Astrocyte of the spinal cord (primary cell): ENCODE measurements at places on chromosomes 2 and 18.

GRCh38 chr18:71986351-71987050, 557.6 kb downstream of the CBLN2 start:
- no peak for DNase-seq

GRCh38 chr2:112730216-112730615, 9.4 kb downstream of the NT5DC4 start:
- no peak for DNase-seq

DNA sequence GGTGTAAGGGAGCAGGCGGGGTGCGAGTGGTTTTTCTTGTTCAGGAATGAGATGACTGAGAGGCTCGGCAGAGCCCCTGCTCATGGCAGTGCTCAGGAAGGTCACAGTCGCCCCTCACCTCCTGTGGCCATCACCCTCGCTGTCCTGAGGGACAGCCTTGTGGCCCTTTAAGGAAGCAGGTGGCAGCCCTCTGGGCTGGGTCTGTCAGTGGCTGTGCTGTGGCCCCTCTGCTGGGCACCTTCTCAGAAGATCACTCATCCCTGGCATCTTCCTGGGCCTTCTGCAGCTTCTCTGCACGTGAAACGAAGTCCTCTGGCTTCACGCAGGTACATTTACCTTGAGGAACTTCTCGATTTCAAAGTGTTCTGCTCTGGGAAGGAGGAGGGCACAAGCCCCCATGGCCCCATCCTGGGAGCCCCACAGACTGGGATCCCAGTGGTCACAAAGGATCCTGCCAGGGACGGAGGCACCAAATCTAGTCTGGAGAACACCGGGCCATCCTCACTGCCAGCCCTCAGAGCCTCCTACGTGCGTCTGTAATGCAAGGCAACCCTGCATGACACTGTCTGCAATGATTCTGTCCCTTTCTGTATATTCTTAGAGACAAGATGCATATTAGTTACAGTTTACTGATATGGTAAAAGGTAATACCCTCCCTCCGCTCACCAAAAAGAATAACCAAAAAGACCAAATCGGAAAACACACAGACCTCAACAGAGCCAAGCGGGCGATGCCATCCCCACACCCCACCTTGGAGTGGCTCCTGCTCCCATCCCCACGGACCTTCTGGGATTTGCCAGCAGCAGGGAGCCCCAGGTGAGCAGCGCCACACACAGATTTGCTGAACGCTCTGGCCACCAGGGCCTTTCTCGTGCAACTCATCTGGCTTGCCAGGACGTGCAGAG, 25.9 kb upstream of the FAHD2A start:
- DNase-seq: no peak

DNA sequence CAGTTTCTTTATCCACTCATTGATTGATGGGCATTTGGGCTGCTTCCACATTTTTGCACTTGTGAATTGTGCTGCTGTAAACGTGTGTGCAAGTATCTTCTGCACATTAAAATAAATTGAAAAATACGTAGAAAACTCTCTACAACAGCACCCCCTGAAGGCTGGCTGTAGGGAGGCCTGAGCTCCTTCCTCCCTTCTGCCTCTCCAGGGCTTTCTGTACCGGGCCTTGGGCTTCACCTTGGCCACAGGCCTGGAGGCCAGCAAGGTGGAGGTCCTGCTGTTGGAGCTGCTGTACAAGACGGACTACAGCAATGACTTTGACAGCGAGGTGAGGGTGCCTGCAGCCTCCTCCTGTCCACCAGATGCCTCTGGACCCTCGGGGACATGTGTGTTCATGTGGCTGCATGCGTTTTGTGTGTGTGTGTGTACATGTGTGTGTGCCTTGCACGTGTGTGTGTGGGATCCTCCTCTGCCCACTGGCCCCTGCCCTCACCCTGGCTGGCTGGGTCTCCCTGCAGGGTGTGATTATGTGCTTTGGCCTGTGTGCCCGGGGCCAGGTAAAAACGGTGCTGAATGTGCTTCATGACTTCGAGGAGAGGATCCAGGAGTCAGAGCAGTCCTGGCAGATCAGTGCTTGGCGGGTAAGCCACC, 29.2 kb downstream of the MROH2A start:
- DNase-seq: no peak

DNA sequence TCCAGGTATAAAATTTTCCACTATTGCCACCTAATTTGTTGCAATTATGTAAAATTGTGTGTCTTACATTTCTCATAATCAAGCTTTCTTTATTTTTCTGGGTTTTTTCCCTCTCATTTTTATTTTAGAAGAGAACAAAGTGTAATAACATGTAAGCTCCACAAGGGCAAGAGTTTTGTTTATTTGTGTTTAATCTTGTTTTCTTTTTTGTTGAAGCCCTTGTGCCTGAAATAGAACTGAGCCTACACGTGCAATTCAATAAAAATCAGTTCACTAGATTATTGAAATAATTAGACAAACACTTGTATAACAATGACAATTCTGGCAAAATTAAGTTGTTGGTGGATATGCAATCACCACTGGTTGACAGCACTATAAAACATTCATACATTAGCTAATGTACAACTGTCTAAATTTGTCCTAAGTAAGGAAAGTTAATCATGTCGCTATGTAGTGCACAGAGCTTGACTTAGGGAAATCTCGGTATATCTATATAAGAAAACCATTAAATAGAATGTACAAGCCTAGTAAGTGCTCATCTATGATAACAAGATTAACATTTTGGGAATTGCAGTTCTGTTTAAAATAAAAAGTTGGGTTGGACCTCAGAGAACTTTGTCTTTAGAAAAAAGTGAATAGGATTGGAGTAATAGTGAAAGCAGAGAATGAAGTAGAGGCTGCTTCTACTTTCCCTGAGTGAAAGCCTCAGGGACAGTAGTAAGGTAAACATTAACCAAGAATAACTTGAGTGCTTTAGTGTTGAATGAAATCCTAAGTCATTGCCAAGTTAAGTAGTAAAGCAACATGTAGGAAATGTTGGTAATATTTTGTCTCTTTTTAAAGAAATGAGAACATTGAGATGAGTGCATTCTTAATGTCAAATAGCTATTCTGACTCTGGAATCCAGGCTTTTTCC, 37.4 kb upstream of the NOL4 start:
- no peak for DNase-seq

DNA sequence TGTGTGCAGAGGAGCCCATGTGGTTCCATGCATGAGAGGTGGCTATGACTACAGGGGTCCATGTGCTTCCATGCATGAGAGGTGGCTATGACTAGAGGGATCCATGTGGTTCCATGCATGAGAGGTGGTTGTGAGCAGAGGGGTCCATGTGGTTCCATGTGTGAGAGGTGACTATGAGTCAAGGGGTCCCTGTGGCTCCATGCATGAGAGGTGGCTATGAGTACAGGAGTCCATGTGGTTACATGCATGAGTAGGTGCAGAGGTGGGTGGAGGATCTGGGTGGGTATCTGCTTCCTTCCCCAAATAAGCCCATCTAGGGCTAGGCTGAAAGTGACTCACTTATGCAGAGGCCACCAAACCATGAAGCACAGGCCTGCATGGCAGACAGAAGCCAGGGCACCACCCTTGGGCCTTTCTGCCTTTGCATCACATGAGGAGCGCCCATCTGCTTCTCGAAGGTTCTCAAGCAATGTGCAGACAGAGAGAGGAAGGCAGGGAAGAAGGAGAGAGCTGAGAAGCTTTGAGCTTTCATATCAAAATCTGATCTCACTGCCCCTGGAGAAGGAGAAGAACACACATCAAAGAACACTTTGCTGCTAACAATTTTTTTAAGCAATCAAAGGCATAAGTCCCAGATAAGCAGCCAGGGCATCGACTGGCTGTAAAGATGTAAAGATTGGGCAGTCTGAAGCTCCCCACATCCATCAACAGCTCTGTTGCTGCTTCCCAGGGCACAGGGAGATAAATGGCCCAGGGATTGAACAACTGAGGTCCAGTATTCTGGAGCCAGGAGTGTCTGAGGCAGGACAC, 137.6 kb downstream of the TNS1 start:
- DNase-seq: no peak

GRCh38 chr2:64873472-64873924, 115.7 kb upstream of the SLC1A4 start:
- DNase-seq: peak; percentile 50

DNA sequence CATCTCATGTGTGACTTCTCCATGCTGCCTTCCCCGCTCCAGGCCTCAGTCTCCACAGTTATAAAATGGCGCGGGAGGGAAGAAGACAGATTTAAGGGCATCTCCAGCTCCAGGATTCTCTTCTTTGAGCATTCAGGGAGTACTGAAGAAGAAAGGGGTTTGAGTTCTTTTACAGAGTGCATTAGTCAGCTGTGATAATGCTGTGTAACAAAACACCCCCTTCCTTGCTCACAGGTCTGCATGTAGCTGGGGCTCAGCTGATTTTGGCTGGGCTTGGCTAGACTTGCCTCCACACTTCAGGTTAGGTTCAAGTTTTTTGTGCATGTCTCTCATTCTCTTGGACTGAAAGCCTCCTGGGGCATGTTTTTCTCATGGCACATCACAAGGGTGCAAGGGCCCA, 8.0 kb upstream of the SLC66A3 start:
- no peak for DNase-seq

DNA sequence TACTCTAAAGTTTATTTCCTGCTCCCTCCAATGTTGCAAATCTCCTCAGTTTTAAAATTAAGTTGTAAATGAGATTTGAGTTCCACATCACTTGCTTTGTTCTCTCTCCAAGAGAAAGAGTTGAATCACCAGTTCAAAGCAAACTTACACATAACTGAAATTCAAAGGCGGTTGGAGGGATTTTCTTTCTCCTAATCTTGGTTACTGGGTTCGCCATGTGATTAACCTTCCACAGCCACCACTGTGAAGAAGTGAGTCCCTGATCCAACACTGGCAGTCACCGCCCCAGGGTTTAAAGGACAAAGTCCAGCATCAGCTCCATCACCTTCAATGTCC, 247.1 kb downstream of the MYCN start:
- DNase-seq: no peak

DNA sequence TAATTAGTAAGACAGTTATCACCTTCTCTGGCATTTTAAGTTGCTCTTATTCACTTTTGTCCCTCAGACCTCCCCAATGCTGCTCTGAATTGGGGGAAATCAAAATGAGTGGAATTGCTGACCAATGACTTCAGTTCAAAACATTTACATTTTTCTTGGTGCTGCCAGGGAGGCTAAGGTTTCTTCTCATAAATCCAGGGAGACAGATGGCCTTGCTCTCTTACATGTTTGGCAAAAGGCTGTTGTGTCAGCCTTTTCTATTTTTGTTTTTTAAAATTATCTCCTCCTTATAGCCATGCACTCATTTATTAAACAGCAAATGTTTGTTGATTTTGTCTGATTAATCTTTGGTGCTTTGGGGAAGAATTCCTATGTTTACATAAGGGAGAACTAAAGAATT, 82.0 kb downstream of the GALNT13 start:
- DNase-seq: no peak

DNA sequence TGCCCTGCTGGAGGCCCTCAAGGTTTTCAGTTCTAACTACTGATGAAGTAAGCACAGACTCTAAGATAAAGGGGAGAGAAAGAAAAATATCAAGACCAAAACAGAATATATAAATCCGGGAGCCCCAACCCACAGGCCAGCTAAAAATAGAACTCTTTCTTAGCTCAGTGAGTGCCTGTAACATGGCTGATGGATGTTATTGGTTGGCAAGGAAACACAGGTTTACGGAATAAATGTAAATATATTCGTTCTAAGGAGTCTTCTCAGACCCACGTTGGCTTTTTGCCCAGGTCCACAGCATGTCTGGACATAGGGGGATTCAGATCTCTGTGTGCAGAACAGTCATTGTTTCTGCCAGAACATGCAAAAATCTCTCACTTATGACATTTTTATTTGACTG, 139.0 kb upstream of the SERPINE2 start:
- DNase-seq: peak; percentile 75

GRCh38 chr2:45988879-45989278, 308.3 kb upstream of the EPAS1 start:
- DNase-seq: no peak

- DNase-seq: no peak
Observed at GRCh38 chr2:106063181-106063580, 130.9 kb downstream of the UXS1 start.

GRCh38 chr2:183031911-183032794, 6.1 kb downstream of the NCKAP1 start:
- DNase-seq: peak; percentile 17

- DNase-seq: peak; percentile 54
Observed at GRCh38 chr18:67417864-67418523, 98.5 kb downstream of the DSEL start.

DNA sequence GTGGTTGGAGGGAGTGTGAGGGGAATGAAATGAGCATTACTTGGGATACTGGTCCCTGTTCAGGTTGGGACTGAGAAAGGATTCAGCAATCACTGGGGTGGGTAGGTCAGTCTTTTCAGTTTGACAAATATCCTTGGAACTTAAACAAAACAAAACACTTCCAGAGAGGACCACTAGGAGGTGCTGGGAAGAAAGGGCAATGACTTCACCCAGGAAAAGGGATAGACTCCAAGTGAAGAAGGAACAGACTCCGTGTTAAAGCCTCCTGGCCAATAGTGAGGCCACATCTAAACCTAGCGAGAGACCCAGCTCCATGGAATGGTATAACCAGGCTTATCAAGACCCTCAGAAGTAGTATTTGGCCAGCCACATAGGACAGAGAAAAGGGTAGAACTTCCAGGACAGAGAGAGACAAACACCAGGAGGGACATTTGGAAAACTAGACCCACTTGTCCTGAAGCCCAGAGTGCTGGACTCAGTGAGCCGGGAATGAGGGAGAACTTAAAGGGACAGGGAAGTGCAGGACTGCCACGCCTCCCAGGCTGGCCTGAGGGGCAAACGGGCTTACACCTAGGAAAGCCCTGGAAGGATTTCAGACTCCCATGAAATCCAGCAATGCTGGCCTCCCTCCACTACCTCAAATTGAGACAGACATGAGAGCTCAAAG, 19.6 kb upstream of the KCNG3 start:
- DNase-seq: peak; percentile 33

DNA sequence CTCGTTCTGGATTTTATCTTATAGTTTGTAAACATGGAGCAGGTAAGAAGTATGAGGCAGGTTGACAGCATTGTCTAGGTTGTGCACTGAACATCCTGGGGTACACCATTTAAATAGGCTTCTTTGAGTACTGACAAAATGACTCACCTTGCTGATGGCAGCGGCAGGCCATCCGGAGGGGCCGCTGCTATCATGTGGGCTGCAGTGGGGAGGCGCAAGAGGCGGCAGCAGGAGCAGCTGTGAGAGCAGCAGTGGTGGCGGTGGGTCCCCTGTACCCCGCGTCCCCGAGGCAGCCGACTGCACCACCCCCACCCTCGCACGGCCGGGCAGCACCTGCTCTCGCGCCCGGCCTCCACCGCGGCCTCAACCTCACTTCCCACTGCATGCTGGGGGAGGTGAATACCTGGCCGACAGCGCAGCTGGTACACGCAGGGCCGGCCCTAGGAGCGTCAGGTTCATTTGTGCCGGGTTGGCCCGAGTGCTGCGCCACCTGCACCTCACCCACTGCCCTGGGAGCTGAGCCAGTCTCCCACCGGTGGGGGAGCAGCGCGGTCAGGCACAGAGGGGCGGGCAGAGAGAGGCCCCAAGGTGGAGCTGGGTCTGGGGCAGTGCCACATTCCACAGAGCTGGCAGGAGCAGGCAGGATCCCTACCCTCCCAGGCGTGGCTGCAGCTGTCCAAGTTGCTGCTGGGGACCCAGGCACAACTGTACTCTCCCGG, 154.5 kb upstream of the RBMS1 start:
- DNase-seq: no peak

GRCh38 chr18:1455605-1456004, 550.9 kb downstream of the ADCYAP1 start:
- no peak for DNase-seq
